ENCODE measurements at places on chromosomes 6 and 20. TPM values are rescaled to one million over a fixed set of nuclear protein-coding genes. Genes with fewer than 3 reads are reported as not detected.

Gene PDE10A
- not detected for total RNA-seq

Gene OLIG3
- 0.14 TPM for total RNA-seq

Gene CDSN
- total RNA-seq = not detected

Gene DYNLT2
- 2.6 TPM for total RNA-seq

Gene ZBTB24
- 11.5 TPM for total RNA-seq

Gene WFDC2
- 2.5 TPM for total RNA-seq

Gene PCIF1
- 51.0 TPM for total RNA-seq

Gene ARMH2
- total RNA-seq = not detected

Gene ZC2HC1B
- not detected for total RNA-seq

Gene CRISP3
- total RNA-seq = not detected

Gene RFX6
- total RNA-seq = not detected

Gene RAET1L
- total RNA-seq = not detected

Gene PANK2
- 64.7 TPM for total RNA-seq

Gene NHSL1
- 0.68 TPM for total RNA-seq

Gene SCUBE3
- total RNA-seq = not detected

Gene PRR18
- total RNA-seq = not detected

Gene DEFB127
- not detected for total RNA-seq

Gene UNC5CL
- 5.1 TPM for total RNA-seq

Gene SLC22A16
- total RNA-seq = not detected

Gene DEFB124
- not detected for total RNA-seq

Gene GPX6
- not detected for total RNA-seq

Gene MEI4
- not detected for total RNA-seq

Gene CRISP2
- total RNA-seq = not detected

Gene MARCKS
- 0.05 TPM for total RNA-seq

Gene ID4
- total RNA-seq = not detected

Gene PNPLA1
- total RNA-seq = not detected

Gene ARFRP1
- total RNA-seq = 53.4 TPM

Gene SIRPD
- total RNA-seq = not detected

Gene GRM1
- not detected for total RNA-seq

Gene MLN
- total RNA-seq = not detected

Gene FAM83C
- total RNA-seq = not detected

Gene PPIL6
- not detected for total RNA-seq

Gene CST5
- total RNA-seq = not detected

Gene RSPO3
- total RNA-seq = not detected

Gene ARFGEF3
- total RNA-seq = 0.11 TPM

Gene THBS2
- not detected for total RNA-seq

Gene TSHZ2
- 91.0 TPM for total RNA-seq

Gene PBOV1
- total RNA-seq = not detected

Gene PACRG
- 0.43 TPM for total RNA-seq

Gene EGFL8
- 13.4 TPM for total RNA-seq

Gene TRIM31
- not detected for total RNA-seq

Gene KIF16B
- total RNA-seq = 8.3 TPM
